ENCODE measurements at places on chromosomes 5 and 9.

GRCh38 chr5:89178541-89178940 is 295.6 kb upstream of the MEF2C start:
- DNase-seq, result no peak

DNA sequence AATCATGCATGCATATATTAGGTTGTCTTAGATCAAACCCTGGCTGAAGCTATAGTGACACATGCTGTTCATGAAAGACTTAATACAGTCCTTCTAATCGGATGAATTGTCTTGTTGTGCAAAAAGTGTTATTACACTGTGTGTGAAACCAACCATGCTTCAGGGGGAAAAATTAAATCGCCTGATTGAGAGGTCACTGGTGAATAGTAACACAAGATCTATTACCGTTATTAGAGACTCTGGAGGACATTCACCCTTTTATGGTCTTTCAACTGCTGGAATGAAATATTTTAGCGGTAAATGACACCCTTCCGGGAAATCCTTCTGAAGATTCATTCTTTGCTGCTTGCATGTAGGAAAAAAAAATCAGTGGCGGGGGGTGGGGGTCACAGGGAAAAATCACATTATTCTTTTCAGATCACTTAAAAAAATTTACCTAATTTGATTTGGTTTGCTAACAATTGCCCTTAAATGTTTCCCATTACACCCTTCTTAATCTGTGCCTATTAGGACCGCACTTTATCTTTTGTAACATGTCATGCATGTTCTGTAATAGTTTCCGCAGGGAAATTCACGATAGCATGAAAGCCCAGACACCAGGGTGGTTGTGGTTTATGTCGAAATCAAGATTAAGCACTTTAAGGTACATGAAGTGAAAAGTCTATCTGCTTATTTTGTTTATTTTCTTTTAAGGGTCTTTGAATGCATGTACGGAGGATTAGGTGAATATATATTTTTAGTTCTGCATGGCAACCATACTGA is 120.6 kb downstream of the FOCAD start:
- DNase-seq, result no peak

DNA sequence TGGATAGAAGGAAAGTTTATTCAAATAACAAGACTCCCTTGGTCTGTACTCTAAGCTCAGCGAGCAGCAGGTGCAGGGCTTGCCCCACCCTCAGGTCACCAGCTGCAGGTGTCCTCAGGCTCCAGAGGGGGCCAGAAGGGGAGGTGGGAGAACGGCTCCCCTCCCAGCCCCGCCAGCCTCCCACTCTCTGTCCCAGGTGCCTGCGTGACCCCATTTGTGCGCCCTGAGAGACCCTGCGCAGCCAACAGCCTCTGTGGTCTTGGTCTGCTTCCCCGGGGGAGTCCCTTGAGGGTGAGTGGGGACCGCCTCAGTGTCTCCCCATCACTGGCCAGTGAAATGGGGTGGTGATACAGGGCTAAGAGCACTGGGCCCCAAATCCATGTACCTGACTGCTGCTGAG is 62.3 kb upstream of the STXBP1 start:
- no peak for DNase-seq

GRCh38 chr9:134540276-134541096 is 101.1 kb upstream of the COL5A1 start:
- DNase-seq, result no peak

- DNase-seq, result no peak
Measured at GRCh38 chr5:121819682-121820261, 31.9 kb upstream of the FTMT start.

- no peak for DNase-seq
Measured at GRCh38 chr9:99431103-99431502, 209.0 kb downstream of the SEC61B start.

DNA sequence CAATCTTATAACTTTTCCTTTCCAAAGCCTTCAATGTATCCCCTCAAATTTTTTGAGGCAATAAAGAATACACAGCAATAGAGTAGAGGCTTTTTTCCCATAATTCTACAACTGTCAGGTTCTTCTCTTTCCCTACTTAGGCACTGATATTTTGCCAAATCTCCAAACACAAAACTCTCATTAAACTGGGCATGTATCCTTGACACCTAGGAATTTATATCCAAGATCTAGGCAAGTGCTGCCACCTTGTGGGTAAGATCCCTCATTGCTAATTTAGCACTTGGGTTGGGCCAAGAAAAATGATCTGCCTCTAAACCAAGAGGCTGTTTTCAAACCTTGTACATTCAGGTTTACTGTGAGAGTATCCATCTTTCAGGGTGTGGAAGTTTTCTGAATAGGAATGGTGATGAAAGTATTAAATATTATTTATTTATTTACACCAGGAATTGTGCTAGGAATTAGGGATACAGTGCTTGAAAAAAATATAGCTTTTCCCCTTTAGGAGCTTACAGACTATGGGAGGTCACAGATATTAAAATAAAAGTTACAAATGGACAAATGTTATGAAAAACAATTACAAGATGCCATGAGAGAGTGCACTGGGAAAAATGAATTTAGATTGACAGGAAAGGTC is 17.6 kb downstream of the TSTD2 start:
- DNase-seq, result peak; percentile 79

- DNase-seq, result no peak
Measured at GRCh38 chr5:83745816-83746215, 25.2 kb upstream of the HAPLN1 start.

DNA sequence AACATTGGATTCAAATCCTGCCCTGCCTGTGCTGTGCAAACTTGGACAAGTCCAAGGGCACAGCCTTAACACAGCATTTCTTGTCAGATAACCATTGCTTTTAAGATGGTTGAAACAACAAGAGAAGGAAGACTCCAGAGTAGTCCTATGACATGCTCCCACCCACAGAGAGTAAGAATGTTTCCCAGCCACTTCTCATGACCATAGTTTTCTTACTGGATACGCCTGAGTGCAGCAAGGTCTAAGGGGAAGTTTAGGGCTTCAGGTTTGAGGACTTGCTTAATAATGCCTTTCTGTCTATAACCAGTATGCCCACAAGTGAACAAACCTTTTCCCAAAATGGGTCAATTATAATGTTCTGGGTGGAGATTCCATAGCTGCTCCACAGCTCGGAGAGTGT is 126.4 kb downstream of the SLF1 start:
- no peak for DNase-seq

- no peak for DNase-seq
Measured at GRCh38 chr5:15495026-15495425, 5.0 kb upstream of the FBXL7 start.

- DNase-seq, result no peak
Measured at GRCh38 chr5:133967124-133967523, 1.3 kb downstream of the C5orf15 start.

DNA sequence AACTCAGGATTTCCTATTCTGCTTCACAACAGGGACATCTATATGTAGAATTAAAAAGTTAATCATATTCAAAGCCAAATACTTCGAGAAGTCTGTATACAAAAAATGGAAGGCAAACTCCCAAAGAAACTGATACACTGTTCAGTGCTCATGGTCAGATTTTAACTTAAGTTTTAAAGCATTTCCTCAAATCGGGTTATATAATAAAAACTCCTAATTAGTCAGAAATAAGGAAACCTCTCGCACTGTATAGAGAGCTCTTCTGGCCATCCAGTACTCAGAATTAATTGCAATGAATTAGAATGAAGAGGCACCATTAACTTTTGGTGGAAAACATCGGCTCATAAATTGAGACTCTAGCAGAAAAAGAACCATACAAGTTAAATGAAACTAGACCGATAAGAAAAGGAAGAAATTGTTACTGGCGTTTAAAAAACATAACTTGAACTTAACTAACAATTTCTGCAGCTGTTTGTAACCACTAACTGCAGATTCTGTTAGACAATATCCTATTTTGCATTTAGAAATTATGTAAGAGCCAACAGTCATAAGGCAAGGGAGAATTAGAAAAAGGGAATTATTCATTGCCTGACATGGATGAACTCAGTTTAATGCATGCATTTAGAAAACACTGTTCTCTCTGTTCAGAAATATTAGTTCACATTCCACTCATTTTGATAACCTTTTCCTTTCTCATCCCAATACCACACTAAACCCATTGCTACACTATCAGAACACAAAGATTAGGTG is 96.6 kb downstream of the FNBP1 start:
- no peak for DNase-seq

DNA sequence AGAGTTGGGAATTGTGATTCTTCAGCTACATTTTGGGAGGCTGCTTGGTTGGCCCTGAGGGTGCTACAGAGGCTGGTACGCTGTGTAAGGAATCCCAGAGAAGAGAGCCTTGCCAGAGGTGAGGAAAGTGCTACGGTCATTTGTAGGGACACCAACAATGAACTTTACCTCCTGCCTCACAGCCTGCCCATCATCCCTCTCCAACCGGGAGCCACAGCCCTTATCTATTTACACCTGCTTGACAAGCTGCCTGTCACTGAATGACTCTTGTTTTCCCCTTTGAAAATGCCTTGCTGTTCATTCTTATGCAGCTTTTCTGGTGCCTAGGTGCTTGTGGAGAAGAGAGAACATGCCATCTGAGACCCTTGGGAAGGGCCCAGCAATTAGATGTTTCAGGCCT is 110.8 kb downstream of the PCSK1 start:
- DNase-seq, result no peak

GRCh38 chr9:2824564-2824963 is 19.3 kb downstream of the PUM3 start:
- peak; percentile 77 for DNase-seq

DNA sequence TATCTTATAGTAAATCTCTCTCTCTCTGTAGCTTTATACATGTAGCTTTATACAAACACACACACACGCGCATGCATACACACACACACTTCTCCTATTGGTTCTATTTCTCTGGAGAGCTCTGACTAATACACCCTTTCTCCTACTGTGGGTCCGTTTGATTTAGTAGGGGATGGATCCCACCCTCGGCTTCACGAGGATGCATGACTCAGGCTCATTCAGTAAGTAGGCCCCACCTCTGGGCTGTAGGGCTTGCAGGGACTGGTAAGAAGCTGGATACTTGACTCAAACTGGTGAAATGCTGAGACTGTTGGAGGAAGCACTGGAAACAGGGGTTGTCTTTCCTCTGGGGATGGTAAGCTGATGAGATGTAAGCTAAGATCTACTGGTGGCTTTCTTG is 98.7 kb downstream of the SLC24A2 start:
- DNase-seq, result no peak

DNA sequence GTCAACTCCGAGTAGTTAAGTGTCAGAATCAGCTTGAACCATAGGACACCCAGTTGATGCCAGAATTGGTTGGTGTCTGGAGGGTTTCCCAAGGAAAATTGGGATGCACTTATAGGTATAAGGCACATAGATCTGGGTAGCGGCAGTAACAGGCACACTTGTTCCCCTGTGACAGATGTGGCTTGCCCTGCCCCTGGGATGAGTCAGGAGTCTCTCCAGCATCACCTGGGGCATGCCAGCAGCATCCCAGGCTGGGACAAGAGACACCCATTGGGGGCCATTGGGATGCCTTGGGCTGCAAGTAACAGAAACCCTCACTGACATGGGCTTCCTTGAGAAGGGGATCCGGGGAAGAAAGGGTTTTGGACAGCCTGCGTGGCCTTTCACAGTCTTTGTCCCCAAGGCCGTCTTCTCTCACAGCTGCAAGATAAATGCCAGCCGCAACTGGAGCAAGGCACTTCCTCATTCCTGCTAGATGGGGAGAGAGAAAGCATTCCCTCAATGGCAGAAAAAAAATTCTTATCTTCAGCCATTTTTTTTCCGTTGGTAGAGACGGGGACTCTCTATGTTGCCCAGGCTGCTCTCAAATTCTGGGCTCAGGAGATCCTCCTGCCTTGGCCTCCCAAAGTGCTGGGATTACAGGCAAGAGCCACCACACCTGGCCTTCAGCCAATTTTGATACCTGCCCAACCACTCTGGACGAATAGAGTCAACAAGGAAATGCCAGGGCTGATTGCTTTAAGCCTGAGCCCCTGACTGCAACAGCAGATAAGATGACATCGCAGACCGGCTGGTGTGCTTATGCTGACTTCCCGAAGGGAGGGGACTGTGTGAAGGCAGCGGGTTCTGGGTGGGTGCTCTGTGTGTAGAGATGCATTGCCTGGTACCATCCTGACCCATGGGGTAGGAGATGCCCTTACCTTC is 13.3 kb upstream of the RNF130 start:
- peak; percentile 51 for DNase-seq

DNA sequence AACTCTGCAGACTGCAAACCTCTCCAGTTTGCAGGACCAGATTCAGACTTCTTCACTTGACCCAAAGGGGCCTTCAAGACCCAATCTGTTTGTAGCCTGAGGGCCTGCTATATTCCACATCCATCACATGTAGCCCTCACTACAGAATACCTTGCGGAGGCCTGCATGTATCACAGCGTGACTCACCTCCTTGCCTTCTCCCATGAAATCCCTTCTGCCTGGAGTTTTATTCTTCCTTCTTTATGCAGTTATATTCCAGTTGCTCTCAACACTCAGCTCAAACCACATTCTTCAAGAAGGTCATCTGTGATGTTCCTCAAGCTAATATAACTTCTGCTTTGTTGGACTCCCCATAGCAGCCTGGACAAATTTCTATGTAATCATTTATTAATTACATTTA is 198.5 kb upstream of the PTGER4 start:
- no peak for DNase-seq

GRCh38 chr5:179906795-179907555 is 722 bp downstream of the TBC1D9B start:
- DNase-seq, result peak; percentile 63

GRCh38 chr5:137492331-137492730 is 6.8 kb downstream of the SPOCK1 start:
- no peak for DNase-seq

DNA sequence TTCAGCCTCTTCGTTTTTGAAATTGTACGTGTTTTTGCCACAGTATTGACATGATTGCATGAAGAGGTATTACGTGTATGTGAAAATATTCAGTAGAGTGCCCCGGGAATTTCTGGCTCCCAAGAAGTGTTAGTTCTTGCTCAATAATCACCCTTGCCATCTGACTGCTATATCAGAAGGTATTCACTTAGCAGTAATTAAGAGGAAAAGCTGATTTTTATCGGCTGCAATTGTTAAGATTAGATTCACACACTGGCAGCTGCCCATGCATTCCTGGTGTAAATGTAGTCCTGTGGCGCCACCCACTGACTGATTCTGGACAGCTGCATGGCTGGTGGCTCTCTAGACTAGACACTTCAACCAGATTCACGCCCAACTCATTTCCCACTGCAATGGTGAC is 440.1 kb upstream of the ADAMTS16 start:
- peak; percentile 84 for DNase-seq

GRCh38 chr9:68530618-68531017 is 10.1 kb downstream of the TMEM252 start:
- DNase-seq, result peak; percentile 55

GRCh38 chr9:123365287-123365880 is 9.4 kb downstream of the CRB2 start:
- DNase-seq, result peak; percentile 75

- DNase-seq, result peak; percentile 63
Measured at GRCh38 chr9:129164246-129164930, 13.7 kb downstream of the IER5L start.

- no peak for DNase-seq
Measured at GRCh38 chr9:107108342-107109130, 174.5 kb upstream of the RAD23B start.

- DNase-seq, result peak; percentile 52
Measured at GRCh38 chr5:169701910-169702451, 64.9 kb downstream of the DOCK2 start.

- peak; percentile 98 for DNase-seq
Measured at GRCh38 chr9:137021979-137022661, 5.9 kb downstream of the ABCA2 start.

Measured in GM23338 (cell line).